ENCODE measurements at places on chromosomes 7 and 10.

DNA sequence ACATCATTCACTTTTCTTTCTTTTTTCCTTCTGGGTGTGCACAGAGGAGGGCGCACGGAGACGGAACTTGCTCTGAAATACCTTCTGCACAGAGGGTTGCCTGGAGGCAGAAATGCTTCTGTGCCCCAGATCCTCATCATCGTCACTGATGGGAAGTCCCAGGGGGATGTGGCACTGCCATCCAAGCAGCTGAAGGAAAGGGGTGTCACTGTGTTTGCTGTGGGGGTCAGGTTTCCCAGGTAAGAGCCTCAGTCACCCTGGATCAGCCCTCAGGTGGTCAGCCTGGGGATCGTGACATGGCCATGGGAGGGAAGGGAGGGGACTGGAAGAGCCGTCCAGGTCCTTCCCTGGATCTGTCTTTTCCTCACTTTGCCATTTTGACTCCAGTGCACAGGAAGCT is 33.6 kb downstream of the VWA2 start:
- no peak for DNase-seq

GRCh38 chr10:117350909-117351308 is 24.3 kb downstream of the PDZD8 start:
- no peak for DNase-seq

- DNase-seq = no peak
Measured at GRCh38 chr7:155971180-155971770, 159.0 kb upstream of the SHH start.

GRCh38 chr7:142968229-142968628 is 6.1 kb upstream of the KEL start:
- DNase-seq = no peak

- no peak for DNase-seq
Measured at GRCh38 chr10:51397244-51397643, 302.2 kb downstream of the CSTF2T start.

DNA sequence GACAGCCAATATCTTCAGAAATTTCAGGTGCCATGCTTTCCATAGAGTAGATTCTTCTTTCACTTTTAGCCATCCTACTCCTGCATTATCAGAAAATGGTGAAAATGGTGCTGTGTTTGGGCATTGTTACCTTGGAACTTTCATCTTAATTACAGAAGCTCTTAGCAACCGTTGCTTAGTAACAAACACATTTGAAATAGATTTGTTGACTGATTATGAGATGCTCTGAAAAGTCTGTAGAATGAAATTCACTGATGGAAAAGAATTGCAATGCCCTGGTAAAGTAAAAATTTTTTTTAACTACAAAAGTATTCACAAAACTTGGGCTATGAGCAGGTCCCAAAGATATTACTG is 249.3 kb upstream of the NEBL start:
- DNase-seq = no peak

DNA sequence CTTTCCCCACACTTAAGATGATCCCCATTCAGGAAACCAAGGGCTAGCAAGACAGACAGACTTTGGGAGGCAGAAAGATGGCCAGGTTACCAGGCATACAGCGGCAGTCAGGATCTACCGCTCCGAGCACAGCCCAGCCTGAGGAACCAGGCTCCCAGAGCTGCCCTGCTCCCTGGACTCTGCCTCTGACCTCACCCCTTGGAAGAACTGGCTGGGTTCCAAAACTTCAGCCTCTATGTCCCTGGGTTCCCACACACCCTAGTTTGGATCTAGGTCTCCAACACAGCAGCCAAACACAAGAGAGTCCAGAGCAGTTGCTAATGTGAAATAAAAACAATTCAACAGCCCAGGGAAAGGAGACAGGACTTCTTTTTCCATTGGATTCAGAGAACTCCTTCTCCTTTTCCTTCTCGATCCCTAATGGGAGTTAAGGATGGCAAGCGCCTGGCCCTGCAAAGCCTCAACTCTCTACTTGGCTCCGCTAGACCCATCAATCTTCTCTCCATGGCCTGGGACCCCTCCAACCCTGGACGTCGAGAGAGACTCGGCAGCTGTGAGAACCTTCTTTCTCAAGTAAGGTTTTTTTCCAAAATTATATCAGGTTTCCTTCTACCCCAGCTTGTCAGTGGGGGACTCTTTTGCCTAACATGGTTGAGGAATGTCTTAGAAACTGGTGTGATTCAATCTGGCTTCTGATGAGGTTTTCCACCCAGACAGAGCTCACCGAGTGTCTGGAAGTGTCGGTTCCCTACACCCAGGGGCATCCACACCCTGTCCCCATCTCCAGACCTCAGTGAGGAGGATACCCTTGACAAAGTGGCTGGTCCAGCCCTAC is 219.6 kb downstream of the KCNMA1 start:
- peak; percentile 55 for DNase-seq

DNA sequence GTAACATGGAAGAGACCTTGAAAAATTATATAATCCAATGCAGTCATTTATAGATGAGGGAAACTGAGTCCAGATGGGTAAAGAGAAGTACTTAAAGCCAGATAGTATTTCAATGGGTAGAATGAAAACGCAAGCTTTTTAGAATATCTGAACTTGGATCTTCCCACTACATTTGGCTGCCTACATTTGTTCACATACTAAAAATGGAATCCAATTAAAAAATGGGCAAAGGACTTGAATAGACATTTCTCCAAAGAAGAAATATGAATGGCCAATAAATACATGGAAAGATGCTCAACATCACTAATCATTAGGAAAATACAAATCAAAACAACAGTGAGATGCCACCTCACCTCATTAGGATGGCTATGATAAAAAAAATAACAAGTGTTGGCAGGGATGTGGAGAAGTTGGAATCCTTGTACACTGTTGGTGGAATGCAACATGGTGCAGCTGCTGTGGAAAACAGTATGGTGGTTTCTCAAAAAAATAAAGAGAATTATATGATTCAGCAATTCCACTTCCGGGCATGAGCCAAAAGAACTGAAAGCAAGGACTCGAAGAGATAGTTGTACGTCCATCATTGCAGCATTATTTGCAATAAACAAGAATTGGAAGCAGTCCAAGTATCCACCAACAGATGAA is 188.0 kb downstream of the FRMD4A start:
- no peak for DNase-seq

DNA sequence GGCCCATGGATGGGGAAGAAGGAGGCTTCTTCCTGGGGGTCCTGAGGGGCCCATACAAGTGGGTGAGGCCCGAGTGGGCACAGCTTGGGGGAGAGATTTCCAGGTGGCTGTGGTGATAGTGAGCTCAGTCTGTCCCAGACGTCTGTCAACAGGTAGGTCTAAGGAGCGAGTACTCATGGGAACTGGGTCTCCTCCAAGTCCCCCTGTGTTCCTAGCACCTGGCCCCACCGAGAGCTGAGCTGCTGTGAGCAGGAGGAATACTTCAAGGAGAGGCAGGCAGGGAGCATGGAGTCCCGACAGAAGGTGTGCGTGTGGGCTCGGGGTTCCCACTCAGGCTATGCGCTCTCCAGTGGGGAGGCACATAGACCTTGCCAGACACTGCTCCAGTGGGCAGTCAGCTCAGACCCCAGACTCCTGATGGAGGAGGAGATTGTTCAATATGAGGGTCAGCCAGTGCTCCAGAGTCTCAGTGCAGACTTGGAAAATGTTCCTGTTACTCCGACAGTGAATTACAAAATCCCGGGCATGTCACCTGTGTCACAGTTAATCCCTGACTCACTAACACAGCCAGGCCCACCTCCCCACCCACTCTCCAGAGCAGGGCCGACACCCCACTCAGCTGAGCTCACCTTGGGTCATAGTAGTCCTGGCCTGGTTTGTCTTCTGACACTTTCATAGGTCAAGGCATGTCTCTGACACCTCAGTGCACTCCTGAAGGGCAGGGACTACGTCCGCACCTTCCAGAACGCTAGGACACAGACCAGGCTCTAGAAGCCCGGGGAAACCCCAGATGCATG is 28.2 kb upstream of the C10orf53 start:
- DNase-seq = no peak

GRCh38 chr7:142089035-142089434 is 22.5 kb upstream of the MGAM2 start:
- DNase-seq = no peak

- DNase-seq = no peak
Measured at GRCh38 chr10:72754275-72755032, 62.5 kb downstream of the MCU start.

DNA sequence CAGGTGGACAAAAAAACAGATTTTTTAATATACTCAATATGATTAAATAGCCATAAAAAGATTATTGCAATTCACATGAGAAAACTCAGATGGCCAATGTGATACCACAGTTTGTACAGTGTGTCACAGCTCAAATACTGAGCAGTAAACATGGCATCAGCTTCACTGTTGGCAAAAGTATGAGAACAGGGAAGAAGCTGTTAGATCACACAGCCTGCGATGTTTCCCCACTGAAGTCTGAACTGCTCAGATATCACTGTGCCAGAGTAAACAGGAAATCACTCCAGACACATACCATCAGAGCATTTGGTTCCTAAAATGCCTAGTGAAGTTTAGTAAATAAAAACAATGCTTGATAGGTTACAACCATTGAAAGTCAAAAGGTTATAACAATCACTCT is 347.8 kb downstream of the ETV1 start:
- DNase-seq = no peak

GRCh38 chr10:73414230-73414945 is 530 bp upstream of the ANXA7 start:
- DNase-seq = no peak

DNA sequence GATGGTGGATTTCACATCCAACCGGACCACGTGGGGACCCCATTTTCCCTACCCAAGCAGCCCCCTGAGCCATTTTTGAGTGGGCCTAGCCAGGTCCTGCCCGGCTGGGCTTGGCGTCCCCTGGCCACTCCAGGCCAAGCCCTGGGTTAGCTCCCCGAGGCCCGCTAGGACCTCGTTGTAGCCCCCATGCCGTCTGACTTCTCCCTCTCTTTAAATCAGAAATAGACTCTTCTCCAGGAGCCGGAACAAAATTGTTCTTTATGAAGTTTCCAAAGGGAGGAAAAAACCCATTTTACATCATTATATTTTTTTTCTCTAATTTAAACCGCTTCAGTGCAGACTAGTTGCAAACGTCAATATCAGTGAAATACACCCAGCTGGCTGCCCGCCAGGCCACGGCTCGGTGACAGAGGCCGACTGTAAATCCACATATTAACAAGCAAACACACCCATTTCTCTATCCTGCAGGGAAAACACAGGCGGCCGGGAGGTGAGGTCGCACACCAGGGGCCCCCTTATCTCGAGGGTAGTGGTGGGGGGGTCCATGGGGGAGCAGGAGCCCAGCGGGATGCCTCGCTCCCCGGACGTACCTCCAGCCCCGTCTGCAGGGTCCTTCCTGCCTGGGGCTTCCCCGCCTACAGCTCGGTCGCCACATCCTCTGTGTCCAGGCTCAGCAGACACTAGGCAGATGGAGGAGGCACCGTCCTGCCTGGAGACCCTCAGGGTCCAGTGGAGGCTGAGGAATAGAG is 72.7 kb downstream of the ELFN1 start:
- peak; percentile 69 for DNase-seq

GRCh38 chr7:103349805-103350204 is 2.4 kb downstream of the PSMC2 start:
- DNase-seq = no peak

- no peak for DNase-seq
Measured at GRCh38 chr7:94417901-94418300, 23.2 kb downstream of the COL1A2 start.

- no peak for DNase-seq
Measured at GRCh38 chr10:6404127-6405072, 175.7 kb downstream of the PRKCQ start.

- DNase-seq = no peak
Measured at GRCh38 chr7:108985037-108985436, 415.4 kb downstream of the DNAJB9 start.

GRCh38 chr10:131724169-131724545 is 176.7 kb upstream of the PPP2R2D start:
- DNase-seq = peak; percentile 14

DNA sequence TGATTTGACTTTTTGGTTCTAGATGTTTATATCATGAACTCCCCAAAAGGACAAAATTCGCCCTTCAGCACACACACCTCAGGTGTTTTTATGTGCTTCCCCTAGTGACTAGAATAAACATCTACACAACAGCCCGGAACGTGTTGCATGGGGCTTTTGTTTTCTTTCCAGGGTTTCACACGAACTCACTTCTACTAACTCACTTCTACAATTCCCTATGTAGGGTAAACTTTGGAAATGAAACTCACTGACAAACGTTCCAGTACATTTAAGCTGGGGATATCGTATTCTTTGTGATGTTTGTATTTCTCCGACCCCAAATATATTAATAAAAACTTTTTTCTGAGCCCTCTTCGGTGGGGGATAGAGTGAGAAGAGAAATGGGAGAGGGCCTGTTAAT is 1.4 kb downstream of the TRA2A start:
- no peak for DNase-seq

DNA sequence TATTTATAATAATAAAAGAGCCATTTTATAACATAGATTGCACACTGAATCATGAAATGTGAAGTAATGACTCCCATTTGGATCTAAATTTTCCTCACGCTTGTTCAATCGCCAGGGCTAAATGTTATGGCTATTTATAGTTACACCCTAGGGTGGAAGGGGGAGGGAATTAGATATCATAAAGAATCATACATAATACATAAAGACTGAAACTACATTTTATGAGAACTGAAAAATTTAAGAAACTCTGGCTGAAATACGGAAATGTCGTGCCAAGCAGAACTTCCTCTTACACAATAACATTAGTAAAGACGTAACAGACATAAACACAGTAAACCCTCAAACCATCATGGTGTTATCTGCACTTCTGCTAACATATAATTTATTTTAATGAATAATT is 327.5 kb upstream of the PHF14 start:
- no peak for DNase-seq

DNA sequence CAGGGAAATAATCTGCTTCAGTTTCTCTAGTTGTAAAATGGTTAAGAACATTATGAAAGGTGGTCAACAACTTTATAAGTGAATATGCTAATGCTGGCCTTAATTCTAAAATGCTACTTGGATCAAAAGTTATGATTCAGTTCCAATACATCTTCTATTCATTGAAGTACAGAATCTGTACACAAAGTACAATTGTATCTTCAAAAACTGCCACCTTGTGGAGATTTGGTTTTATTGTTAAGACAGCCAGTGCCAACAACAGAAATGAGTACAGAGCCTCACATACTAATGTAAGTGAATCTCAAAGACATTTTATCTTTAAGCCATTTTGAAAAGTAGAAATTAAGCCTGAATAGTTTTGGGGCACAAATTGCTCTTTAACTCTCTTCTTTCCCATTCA is 194.0 kb downstream of the CFTR start:
- no peak for DNase-seq

GRCh38 chr10:23702977-23703414 is 264.1 kb downstream of the OTUD1 start:
- DNase-seq = peak; percentile 40

- DNase-seq = no peak
Measured at GRCh38 chr7:55095672-55096071, 76.9 kb downstream of the EGFR start.
